ENCODE measurements at places on chromosomes 7 and 10.

DNA sequence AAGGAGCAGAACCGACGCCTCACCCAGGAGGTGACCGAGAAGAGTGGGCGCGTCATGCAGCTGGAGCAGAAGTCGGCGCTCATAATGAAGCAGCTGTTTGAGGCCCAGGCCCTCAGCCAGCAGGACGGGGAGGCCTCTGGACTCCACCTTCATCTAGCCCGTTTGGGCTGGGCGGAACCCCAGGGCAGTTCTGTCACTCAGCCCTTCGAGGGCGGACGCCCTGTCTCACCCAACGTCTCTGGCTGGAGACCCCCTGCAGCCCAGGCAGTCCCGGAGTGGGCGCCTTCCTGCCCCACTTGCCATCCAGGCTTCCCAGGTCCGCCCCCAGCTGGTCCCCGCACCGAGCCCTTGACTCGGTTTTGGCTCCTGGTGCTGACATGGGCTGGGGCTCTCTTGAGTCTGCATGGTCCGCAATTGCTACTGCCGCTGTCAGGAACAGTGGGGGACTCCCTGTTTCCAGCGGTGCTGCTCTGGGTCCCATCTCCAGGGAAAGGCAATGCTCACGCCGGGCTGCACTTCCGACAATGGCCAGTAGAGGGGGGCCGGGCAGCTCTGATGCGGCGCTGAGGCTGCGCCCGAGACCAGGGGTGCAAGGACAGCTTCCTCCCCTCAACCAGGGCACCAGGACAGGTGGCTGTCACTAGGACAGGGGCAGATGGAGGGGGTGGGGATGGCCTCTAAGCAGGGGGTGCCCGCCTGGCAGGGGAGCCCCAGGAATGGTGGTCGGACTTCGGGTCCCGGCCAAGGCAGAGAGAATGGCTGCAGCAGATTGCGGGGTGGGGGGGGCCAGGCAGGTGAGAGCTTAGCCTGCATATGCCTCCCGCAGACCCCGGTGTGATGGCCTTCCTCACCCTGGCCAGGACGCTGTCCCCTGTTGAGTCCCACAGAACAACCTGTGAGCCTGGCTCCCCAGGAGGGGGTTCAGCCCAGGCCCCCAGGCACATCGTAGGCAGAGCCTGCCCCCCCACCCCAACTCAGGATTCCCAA, 71.2 kb upstream of the KCTD7 start:
- DNase-seq, result peak; percentile 58

DNA sequence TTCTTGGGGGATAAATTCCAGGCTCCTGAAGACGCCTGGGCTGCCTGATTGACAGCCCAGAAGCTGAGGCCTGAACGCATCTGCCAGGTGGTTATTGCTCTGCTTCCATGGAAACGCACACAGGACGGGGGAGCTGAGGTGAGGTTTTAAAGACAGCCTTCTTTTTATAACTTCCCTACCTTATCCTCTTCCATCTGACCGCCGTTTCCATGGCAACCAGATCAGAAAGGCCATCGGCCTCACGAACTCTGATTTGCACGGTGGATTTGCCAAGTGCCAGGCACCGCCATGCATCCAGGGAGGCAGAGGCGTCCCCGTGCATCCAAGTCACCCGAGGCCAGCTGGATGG, 260.9 kb downstream of the ADARB2 start:
- DNase-seq, result no peak

DNA sequence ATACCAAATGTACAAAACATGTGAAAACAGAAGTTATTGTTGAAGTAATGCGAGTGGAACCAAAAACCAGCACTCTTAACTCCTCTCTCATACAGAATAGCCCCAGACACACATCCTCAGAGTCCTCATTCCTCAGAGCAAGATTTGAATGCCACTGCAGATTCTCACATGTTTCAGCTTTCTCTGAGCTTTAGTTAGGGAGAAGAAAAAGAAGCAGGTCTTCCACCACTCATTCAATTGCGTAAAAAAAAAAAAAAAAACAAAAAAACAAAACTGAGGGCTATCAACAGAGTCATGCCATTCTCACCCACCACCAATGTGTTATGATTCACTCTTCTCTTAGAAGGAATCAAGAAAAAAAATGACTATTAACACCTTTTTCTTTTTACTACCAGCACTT, 287.7 kb downstream of the IPMK start:
- DNase-seq, result no peak

GRCh38 chr10:112347709-112348671, 25.9 kb upstream of the ACSL5 start:
- no peak for DNase-seq

- DNase-seq, result no peak
Measured at GRCh38 chr10:93991596-93992284, 2.0 kb upstream of the PLCE1 start.

DNA sequence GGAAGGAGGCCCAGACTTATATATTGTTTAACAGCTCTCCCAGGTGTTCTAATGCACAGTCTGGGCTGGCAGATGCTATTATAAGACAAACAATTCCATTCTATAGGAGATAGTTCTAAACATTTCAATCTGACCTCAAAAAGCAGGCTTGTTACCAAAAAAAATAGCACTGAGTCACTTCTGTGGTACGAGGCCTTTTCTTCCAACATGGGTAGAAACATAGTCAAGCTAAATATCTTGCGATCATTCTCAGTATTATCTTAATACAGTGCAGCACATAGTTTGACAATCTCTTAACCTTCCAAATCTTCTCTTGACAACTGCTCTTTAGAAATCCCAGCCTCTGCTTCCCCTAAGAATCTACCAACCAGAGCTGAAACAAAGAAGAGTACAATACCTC, 46.6 kb upstream of the MKX start:
- DNase-seq, result no peak

DNA sequence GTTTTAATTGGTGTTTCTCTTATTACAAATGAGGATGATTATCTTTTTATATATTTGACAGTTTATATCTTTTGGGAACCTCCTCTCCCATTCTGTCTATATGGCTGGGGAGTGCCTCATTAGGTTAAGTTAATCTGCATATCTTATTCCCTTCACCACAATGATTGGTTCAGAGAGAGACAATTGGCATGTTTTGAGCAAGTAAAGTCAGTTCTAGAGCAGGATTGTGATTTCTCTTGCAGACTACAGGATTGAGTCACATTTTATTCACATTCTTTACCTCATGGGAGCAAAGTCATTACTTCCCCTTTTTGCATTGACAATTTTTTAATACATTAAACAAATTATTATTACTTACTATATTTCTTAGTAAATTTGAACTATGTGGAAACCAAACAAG, 345.6 kb downstream of the MDFIC start:
- DNase-seq, result no peak

GRCh38 chr7:12954380-12955033, 267.1 kb downstream of the ARL4A start:
- no peak for DNase-seq

- no peak for DNase-seq
Measured at GRCh38 chr7:65731562-65732035, 141.3 kb upstream of the VKORC1L1 start.

- no peak for DNase-seq
Measured at GRCh38 chr10:29301359-29301910, 12.6 kb downstream of the LYZL1 start.

- DNase-seq, result no peak
Measured at GRCh38 chr10:132229834-132230556, 43.2 kb downstream of the DPYSL4 start.

DNA sequence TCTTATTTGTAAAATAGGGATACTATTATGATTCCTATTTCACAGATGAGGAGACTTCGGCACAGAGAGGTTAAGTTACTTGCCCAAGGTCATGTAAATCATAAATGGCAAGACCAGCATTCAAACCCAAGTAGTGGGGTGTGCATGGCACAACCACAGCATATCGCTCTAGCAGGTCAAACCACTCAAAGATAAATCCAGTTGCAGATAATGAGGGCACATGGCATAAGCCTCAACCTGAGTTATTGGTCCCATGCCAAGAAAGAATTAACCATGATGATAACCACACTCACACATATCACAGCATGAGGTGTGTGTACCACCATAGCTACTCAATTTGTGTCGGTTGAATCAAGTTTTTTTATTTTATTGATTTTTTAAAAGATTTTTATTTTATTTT, 180.5 kb downstream of the CREB5 start:
- no peak for DNase-seq

DNA sequence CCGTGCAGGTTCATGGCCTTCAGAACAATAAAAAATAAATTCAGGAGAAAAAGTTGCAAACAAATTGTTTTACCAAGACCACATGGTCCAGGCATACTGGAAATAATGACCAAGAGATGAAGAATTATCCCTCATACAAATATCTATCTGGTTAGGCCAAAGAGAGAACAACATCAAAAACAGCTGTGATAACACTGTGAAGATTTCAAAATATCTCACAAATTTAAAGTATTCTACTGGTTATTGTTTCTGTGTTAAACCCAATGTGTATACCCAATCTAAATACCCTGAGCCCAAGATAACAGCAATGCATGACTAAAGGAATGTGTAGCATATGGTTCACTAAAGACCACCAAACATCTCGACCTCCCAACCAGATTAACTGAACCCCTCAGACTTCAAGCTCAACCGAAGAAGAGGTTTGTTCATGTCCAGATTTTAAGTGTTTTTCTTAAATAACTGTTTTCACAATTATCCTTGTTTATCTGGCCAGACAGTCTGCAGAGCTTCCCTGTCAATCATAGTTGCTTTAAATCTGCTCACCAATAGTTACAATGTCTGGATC, 10.9 kb downstream of the OR9A2 start:
- DNase-seq, result no peak

DNA sequence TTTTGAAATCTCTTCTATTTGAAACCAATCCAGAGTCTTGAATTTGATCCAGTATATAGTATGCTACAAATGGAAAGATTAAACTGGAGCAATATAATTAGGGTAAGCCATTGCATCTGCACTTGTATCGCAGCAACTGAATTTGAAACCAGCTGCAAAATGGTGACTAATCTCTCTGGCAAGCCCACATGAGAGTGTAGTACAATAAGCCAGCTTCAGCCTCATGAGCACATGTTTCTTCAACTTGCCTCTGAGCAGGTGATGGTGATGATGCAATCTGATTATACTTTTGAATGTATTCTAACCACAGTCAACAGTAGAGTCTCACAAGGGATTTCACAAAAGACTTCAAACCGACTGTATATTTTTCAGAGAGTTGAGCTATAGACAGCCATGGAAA, 829 bp upstream of the RPA3 start:
- DNase-seq, result no peak

DNA sequence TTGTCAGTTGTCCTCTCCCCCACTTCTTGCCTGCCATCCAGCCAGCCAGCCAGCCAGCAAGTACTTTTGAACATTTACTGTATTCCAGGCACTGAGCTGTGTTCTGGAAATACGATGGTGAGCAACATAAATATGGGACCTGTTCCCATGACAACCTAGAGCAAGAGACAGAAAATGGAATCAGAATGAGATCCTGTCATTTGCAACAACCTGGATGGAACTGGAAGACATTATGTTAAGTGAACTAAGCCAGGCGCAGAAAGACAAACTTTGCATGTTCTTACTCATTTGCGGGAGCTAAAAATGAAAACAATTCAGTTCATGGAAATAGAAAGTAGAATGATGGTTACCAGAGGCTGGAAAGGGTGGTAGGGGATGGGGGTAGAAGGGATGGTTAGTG, 140.7 kb downstream of the ICA1 start:
- DNase-seq, result no peak

GRCh38 chr7:10076660-10077300, 896.9 kb upstream of the PHF14 start:
- DNase-seq, result no peak

DNA sequence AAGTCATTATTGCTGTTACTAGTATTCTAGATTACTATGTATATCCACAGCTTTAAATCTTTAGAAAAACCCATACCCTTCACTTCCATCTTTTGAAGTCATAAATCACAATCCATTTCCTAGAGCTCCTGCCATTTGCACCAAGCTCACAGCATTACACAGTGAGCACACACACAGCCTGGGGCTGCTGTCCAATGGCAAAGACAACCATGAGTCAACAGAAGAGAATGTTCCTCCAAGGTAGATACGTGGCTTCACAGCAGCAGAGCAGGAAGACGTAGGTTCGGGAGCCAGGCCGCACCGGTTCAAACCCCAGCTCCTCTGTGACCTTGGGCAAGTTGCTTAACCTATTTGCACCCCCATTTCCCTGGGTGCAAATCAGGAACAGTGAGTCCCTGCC, 234.6 kb downstream of the DIP2C start:
- no peak for DNase-seq

DNA sequence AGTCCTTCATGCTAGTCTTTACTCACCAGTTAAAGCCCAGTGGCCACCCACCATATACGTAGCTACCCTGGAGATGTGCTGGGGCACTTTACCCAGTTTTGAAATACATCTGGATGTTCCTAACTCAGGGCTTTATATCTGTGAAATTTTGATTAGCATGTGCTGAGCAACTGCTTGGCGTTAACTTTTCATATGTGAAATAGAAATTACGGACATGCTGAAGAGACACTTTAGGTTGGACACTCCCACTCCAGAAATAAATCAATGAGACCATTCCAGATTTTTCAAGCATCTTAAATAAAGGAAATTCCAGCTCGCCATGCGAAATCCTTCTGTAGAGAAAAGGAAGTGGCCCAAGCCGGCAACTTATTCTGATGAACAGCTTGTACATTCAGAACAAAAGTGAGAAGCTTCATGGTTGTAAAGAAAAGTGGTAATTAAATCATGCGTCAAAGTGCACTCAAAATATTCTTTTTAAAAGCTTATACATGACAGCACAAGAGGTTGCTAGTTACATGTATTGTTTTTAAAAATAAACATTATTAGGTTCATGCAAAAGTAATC, 153.5 kb upstream of the ITGB1 start:
- DNase-seq, result no peak

DNA sequence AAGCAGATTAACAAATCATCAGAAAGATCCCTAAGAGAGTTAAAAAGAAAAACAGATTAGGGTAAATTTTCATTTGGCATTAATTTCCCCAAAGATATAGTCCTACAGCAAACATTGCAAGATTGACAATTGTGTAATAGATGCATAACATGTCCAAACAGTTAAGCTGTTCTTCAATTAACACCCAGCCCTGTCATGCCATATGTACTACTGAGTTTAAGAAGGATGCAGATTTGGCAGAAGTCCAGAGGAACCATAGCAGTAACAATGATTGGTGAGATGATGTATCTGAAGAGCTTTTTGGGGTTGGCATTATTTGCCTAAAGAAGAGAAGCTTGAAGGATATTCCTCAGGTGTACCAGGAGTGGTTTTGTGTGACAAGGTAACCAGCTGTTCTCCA, 287.6 kb downstream of the LRMDA start:
- no peak for DNase-seq

- DNase-seq, result no peak
Measured at GRCh38 chr7:74069086-74069541, 14.5 kb upstream of the LIMK1 start.

GRCh38 chr7:107638594-107638993, 22.0 kb upstream of the SLC26A4 start:
- DNase-seq, result no peak

- DNase-seq, result peak; percentile 8
Measured at GRCh38 chr10:15419279-15419874, 48.3 kb upstream of the FAM171A1 start.

DNA sequence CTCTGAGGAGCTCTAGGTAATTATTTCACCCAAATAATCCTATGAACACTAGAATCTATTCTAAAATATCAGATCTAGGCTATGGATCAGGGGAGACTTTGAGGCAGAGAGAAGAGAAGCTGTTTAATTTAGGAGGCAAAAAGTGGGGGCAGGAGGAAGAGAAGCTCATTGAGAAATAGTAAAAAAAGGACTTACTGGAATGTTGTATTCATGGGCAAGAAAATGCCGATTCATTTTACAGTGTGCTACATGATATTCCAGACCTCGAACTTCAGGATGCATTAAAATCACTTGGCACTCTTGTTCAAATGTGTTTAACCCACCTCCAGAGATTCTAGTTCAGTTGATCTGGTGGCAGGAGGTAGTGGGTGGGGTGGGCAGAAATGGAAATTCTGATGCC, 109.5 kb upstream of the ITGB1 start:
- no peak for DNase-seq

Data from stimulated activated CD8-positive, alpha-beta memory T cell treated with anti-CD3 and anti-CD28 coated beads, Interleukin-7, amount 100 ng/mL, for 1 hour (primary cell).